Omental fat pad (tissue), 4 donors: ENCODE measurements at places on chromosomes 1 and 21.

DNA sequence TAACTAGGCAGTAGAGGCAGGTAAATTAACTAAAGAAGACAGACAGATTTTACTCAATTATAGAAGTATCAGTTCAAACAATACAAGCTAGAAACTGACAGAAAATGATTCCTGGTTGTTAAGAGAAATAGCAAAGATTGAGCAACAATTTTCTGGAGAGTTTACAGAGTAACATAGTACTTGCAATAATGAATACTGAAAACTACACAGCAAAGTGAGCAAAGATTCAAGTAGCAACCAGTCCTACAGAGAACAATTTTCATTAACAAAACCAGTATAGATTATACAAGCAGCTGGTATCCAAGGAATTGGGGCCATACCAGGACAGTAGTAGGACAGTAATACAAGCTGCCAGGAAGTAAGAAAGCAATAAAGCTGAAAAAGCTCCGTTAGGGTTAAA is 37.6 kb downstream of the EYA3 start:
- DNase-seq: no peak

- no peak for DNase-seq
These were observed 74.8 kb downstream of the PLA2G4A start for GRCh38 chr1:186903374-186904136.

GRCh38 chr21:31992391-31992790 is 119.6 kb downstream of the HUNK start:
- DNase-seq: no peak

DNA sequence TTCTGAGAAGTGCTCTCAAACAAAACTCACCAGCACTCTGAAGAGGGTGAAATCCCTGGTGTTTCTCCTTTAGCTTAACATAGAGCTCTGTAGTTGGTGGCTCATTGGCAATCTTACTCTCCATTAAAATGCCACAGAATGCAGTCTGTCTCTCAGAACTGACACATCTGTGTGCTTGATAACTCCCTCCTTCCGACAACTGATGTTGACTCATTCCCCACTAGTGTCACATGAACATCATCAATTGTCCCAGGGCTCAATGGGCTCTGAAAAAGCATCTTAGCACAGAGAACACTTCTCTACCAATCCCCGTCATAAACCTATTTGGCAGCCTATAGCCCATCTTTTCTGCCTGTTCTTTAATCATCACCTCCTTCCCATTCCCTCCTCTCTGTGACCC is 133.2 kb upstream of the ZC3H11B start:
- no peak for DNase-seq

DNA sequence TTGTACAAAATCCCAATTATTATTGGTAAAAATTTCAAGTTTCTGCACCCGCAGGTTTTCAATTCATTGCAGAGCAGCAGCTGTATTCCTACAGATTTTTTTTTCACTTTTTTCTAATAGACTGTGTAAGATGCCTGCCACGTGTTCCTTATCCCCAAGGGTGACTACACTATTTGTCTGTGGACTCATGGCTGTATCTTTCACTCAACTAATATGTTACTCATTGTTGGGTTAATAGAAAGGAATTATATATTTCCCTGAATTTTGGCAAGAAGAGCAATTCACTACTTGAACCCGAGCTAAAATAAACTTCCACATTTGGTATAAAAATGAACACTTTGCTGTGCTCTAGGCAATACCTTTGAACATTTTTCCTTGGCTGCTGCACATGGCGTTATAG is 158.7 kb downstream of the NCAM2 start:
- DNase-seq: no peak

GRCh38 chr1:39268906-39269305 is 64.4 kb downstream of the MACF1 start:
- DNase-seq: no peak

- no peak for DNase-seq
These were observed 81.3 kb upstream of the KAZN start for GRCh38 chr1:14516974-14517840.

DNA sequence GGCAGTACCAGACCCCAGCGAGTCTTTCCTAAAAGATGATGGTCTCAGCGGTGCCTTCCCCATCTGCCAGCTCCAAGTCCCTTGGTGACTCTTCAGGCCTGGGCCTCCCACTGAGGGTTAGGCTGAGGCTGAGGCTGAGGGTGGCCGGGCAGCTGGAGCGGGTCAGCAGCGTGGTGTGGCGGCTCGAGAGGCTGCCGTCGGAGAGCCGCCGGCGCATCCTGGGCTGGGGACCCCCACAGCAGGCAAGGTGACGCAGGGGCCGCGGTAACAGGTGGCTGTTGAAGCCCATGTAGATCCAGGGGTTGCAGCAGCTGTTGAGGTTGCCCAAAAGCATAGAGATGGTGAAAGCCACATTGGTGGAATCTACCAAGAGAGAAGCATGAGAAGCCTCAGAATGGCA is 7.0 kb downstream of the AVPR1B start:
- no peak for DNase-seq

GRCh38 chr1:227880342-227880924 is 65.0 kb downstream of the PRSS38 start:
- DNase-seq: peak; percentile 1

DNA sequence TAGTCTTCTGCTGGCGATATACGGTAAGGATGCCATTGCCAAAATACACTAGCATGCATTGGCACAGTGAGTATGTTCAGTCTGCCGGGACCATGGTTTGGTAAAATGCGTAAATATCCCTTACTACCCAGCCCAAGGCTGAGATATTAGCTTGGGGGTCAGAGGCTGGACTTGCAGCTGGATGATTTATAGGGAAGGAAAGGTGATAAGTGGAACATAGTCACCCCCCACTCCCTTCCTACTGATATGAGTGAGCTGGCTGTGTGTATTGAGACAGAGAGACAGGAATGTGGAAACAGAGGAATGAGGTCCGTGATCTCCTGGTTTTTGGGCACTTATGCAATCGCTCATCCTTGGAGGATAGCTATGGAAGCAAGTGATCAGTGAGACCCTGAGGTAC is 642.8 kb downstream of the KCNT2 start:
- no peak for DNase-seq

GRCh38 chr1:241782396-241782795 is 65.6 kb upstream of the EXO1 start:
- no peak for DNase-seq

- DNase-seq: no peak
These were observed 11.2 kb downstream of the S100A10 start for GRCh38 chr1:151982300-151983005.

GRCh38 chr1:90193116-90193515 is 198.2 kb downstream of the ZNF326 start:
- DNase-seq: no peak

GRCh38 chr1:186234976-186235686 is 139.9 kb downstream of the TPR start:
- DNase-seq: no peak

DNA sequence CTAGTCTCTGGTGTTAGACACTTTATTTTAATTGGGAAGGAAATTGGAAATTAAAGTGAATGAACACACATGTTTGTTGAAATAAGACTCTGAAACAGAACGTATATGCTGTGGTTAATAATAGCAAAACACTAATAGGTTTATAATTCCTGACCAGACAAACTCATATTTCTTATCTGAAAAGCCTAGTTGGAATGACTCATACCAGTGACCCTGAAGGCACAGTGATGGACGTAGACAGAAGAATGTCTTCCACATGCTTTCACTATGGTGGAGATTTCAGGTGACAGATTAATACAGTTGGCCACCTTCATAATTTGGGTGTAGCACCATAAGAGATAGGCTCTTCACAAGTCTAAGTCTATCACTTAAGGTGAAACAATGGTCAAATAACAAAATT is 83.0 kb upstream of the COL11A1 start:
- no peak for DNase-seq

- no peak for DNase-seq
These were observed 110.3 kb upstream of the TSPAN2 start for GRCh38 chr1:115199416-115200132.

GRCh38 chr1:73161418-73161817 is 879.1 kb upstream of the NEGR1 start:
- no peak for DNase-seq

DNA sequence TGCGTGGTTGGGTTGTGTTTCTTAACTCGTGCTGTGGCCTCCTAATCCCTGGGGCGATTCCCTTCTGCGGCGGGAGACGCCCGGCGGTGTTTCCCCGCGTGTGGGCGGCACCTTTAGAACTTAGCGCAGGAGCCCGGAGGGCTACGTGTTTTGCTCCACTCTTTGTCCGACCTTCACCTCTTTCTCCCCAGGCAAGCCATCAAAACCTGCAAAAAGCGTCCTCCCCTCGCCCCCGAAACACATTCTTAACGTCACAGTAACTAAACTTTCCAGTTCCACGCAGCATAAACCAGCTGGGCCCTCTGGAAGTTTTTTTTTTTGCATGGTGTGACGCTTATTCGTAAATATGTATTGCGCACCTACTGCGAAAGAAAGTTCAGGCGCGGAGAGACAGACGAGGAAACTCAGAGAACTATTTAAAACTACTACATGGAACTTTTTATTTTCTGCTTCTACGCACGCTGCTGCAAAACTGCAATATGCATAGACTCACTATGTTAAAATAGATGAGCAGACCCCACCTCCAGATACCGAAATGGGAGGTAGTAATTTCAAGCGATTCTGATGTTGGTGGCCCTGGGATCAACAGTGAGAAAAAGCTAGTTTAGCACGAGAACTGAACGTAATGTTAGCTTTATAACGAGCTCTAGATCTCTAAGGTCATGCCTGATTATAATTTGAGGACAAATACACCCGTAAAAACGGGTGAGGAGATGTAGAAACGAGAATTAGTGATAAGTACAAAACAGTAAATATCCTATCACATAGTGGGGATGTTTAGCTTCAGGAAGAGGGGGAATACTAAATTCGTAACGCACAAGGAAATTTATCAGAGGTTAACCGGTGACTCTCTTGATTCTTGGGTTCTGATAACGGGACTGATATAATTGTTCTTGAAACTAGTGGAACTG is 920 bp downstream of the MTR start:
- DNase-seq: no peak

GRCh38 chr1:212670301-212670700 is 29.3 kb downstream of the BATF3 start:
- DNase-seq: no peak

DNA sequence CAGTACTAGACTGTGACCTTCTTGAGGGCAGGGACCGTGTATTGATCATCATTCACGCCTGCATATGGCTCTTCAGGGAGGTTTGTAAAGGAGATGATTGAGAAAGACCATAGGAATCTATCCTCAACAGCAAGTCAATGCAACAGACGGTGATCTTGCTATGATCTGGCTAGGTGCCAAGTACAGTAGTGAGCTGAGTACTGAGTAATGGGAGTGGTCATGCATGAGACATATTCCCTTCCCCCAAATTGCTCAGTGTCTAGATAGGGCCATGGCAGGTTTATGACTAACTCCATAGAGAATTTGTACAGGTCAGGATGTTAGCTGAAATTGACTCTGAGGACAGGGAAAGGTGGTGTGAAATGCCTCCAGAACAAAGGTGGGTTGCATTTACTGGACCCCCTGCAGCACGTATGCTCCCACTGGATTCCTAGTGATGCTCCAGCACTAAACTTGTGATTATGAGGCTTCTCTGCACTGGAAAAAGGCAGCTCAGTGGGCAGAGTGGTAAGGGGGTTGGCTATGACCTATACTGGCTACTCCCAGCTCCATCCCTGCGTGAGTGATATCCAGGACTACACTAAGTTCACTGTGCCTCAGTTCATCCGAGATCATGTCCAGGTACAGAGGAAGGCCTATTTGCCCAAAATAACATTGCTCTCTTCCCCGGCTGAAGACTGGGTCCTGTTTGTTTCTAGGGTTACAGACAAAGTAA is 37.2 kb downstream of the KCNJ6 start:
- DNase-seq: no peak

DNA sequence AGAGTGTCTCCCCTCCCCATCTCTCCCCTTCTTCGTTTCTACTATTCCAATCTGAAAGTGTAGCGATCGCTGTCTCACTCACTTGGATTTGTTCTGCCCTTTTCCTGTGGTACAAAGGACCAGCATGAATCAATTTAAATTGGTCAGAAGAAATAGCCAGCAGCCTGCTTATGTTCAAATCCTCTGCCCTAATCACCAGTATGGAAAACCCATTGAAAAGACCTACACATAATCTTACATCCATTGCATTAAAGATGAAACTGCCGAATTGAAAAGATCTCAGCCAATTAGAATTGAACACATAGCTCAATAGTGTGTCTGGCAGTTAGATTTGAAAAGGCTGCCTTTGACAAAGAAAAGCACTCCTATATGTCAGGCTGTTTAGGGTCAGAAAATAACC is 122.6 kb downstream of the TNNI3K start:
- no peak for DNase-seq

- no peak for DNase-seq
These were observed 39.3 kb downstream of the PLEKHA6 start for GRCh38 chr1:204320382-204320804.
